Glomerular endothelial cell (primary cell): ENCODE measurements at places on chromosomes 3 and 15. TPM values are rescaled to one million over a fixed set of nuclear protein-coding genes. Genes with fewer than 3 reads are reported as not detected.

DNA sequence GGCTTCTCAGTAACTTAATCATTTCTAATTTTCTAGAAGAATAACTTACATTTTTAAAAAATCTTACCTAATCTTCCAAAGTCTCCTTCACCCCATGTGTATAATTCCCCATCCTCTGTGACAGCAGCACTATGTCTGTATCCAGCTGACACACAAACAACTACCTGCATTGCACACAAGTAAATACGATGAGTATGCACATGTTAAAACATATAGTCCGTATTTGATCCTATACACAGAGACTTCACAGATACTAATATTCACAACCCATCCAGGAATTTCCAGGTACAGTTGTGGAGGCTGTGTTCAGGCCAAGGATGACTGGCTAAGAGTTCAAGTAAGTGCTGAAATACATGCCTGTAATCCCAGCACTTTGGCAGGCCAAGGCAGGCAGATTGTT lies 78.6 kb downstream of the HERC1 start:
- DNase-seq, result no peak

DNA sequence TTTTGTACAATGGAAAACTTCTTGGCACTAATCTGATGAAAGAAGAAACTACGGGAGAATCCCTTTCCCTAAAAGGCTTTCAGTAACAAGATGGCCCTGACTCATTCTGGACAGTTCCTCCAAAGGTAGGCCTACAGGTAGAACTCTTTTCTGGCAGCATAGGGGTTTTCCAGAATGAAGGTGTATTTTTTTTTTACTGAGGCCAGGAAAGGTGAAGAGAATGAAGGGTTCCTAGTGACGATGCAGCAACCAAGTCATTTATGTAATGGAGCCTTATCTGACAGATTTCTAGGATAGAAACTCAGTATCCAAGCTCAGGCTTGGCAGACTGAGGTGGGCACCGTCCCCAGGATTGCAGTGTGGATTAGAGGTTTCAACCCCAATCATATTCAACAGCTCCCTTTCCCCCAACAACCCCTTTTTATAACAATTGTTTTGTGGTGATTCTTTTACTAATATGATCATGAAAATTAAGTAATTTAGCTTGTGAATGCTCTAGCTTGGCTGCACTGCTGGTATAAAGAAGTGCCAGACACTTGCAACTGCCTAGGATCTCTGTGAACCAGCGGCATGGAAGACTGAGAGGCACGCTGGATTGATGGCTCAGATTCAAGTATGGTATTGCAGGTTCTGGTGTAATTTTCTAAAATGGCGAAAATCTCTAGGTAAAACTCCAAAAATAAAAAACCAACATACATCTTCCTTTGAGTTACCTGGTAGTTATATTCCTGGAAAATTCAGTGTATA lies 8.7 kb upstream of the TRIM69 start:
- no peak for DNase-seq

DNA sequence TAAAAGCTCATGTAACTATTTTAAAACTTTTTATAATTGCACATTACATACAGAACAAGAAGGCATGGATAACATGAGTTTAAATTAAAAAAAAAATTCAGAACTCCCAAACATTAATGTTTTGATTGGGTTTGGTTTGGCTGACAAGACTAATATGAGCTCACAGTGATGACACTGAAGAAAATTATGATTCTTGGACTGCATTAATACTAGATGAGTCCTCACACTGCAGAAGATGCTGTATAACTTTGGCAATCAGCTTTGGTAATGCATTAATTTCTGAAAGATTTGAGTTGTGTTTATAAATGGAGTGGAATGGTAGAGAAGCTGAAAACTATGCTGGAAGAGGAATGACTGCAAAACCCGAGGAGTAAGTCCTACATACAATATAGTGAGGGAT lies 358.9 kb downstream of the PLCL2 start:
- DNase-seq, result no peak

PATL2 gene
- 0.35 and 0.48 TPM in 2 replicates for total RNA-seq

RNF123 gene
- total RNA-seq, result 26.4 and 35.5 TPM in 2 replicates

GRCh38 chr3:30492322-30493192 lies 113.8 kb upstream of the TGFBR2 start:
- DNase-seq, result no peak

- DNase-seq, result no peak
Measured at GRCh38 chr15:40886586-40886985, 7.7 kb upstream of the VPS18 start.

CCDC39 gene
- 0.06 TPM in 1 of 2 replicates, not detected in the other for total RNA-seq

- DNase-seq, result no peak
Measured at GRCh38 chr15:36888011-36888992, 212.0 kb downstream of the MEIS2 start.

UROC1 gene
- not detected in 2 replicates for total RNA-seq

ACOX2 gene
- total RNA-seq, result 0.10 and 4.7 TPM in 2 replicates

CYP1A2 gene
- not detected in 2 replicates for total RNA-seq
